Neural progenitor cell (in vitro differentiated cells): ENCODE measurements at places on chromosomes 12 and 14.

GRCh38 chr12:113302466-113302865, 32.4 kb downstream of the SLC8B1 start:
- no peak for DNase-seq

DNA sequence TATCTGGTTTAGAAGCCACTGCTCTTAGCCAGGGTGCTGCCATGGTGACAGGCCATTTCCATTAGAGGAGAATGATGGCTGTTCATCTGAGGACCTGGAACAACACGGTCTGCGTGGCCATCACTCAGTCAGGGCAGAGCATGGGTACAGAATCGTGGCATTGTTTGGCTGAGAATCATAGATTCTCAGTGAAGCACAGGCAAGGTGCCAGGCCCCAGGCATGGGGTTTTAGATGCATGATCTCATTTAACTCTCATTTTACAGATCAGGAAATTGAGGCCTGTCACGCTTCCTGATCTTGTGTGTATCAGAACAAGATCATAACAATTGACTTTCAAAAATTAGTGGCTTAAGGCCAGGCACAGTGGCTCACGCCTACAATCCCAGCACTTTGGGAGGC, 26.8 kb upstream of the IRF2BPL start:
- no peak for DNase-seq

GRCh38 chr14:93975791-93976476, 436 bp downstream of the ASB2 start:
- DNase-seq: no peak

DNA sequence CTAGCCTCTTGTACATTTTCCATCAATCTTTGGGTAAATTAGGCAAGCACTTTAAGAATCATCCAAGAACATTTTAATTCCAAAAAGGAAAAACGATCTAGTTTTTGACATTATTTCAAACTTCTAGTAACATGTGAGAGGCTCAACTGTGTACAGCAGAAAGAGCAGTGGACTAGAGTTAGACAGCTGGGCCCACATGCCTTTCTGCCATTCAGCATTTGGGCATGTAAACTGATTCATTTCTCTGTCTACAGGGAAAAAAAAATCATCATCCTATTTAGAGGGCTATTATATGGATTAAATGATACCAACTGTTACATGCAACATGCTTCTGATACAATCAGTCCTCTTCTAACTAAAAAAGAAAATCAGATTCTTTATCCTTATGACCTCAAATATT, 17.7 kb downstream of the ATP2B1 start:
- DNase-seq: no peak

DNA sequence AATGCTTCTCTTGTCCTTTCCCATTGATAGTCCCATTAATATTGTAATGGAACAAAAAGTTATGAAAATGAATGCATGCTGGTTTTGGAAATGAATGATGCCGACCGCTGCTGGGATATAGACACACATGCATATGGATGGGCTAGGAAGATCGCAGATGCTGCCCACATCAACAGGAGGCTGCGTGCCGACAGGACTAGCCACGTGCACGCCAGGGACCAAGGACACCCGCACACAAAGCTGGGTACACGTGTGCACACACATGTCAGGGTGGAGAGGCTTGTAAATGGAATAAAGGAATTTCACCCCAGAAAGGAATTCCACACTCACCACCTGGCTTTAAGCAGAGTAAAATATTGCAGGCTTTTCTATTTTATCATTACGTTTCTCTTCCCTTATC, 153.8 kb upstream of the VASH1 start:
- no peak for DNase-seq

GRCh38 chr14:39023939-39024871, 78.8 kb downstream of the SEC23A start:
- DNase-seq: no peak

GRCh38 chr12:51893786-51894185, 5.9 kb downstream of the ANKRD33 start:
- no peak for DNase-seq

DNA sequence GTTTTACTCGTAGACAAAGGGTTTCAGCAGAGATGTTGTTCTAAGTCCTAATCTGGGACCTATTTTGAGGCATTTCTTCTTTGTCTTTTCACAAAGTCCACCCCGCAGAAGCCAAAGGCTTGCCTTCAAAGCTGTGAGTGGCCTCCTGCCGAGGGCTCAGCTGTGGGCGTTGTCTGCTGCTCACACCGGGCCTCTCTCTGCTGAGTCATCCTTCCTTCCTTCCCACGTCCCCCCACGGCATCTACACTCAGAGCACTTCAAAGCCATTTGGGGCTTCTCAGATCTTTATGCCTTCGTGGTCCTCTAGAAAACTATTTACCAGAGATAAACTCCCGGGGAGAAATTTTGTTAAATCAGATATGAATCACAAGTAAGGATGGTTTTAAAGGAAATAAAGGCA, 115.9 kb upstream of the TMPO start:
- peak; percentile 59 for DNase-seq

GRCh38 chr14:104795781-104796686, 486 bp upstream of the AKT1 start:
- DNase-seq: no peak

DNA sequence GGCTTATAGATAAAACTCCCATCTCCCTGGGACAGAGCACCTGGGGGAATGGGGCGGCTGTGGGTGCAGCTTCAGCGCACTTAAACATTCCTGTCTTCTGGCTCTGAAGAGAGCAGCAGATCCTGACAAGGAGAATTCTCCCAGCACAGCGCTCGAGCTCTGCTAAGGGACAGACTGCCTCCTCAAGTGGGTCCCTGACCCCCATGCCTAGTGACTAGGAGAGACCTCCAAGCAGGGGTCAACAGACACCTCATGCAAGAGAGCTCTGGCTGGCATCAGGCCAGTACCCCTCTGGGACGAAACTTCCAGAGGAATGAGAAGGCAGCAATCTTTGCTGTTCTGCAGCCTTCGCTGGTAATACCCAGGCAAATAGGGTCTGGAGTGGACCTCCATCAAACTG, 28.1 kb upstream of the CD163L1 start:
- no peak for DNase-seq

DNA sequence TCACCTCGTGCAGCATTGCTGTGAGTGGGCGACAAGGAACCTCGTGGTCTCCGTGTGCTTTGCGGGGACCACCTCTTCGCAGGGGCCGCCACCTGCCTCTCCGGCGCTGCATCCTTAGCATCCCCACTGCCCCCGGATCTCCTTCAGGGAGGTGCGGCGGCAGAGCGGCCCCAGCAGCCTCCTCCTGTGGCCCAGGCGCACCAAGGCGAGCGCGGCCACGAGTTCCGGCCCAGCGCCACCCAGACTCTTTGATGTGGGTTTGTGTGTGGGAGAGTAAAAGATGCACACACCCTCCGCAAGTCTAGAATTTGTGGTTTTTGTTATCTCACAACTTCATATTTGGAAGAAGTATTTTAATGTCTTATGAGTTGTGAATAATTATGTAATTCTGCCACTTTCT, 118.8 kb upstream of the DIO3 start:
- DNase-seq: no peak

GRCh38 chr14:55317542-55318306, 46.5 kb downstream of the FBXO34 start:
- no peak for DNase-seq

DNA sequence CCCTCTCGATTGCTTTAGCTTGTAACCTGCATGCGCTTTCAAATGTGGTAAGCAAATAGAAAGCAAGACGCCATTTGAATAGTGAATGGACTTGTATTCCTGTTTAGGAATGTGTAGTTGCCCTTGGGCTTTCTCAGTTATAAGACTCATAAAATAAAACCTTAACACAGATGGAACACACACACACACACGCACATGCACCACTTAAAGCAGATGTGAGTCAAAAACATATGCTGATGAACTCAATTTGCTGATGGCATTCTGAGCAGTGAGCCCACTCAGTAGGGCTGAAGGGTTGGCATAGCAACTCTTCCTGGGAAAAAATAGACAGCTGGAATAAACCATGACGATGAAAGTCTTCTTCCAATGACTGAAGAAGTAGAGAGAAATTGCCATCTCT, 360.5 kb downstream of the APAF1 start:
- no peak for DNase-seq

DNA sequence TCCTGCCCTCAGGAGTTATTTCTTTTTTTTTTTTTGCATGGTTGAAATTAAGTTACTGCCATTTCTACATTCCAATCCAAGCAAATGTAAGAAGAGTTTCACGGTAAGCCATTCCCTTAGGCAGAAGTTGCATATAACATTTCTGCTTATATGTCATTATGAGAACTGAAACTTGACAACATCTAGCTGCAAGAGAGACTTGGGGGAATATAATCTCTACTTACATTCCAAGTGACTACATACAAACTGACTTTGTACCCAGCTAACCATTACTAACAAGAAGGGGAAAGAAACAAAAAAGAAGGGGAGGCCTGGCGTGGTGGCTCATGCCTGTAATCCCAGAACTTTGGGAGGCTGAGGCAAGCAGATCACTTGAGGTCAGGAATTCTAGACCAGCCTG, 7.3 kb upstream of the RESF1 start:
- DNase-seq: no peak

- DNase-seq: no peak
Measured at GRCh38 chr12:100075598-100075997, 67.1 kb downstream of the BLTP3B start.

- no peak for DNase-seq
Measured at GRCh38 chr12:9829982-9830381, 2.7 kb downstream of the KLRF1 start.

- DNase-seq: peak; percentile 25
Measured at GRCh38 chr14:34184126-34184525, 233.3 kb upstream of the EGLN3 start.

- DNase-seq: peak; percentile 36
Measured at GRCh38 chr12:72872238-72872887, 600.2 kb downstream of the TRHDE start.

DNA sequence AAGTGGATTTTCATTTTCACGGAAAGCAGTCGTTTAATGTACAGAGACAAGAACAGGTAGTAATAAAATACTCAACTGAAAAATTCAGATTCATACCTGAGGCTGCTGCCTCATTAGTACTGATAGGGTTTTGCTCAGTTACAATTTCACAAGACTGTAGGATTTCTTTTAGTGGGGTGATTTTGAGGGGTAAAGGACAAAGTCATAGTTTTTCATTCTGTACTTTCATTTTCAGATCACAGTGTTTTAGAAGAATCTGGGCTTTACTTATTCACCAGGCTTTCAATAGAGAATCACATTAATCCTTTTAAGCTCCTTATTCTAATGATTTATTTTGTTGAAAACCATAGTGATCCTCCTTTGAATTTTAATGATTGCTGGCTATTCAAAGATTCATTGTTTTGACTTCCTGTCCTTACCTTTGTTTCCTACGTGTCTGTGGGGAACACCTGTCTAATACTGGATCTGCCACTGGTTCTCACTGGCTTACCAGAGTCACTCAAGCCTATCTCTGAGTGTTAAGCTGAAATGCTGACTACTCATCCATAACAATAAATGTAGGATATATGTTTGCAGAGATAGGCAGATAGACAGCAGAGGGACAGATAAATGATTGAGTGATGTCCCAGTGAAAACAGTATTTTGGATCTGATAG, 243.8 kb upstream of the NPAS3 start:
- no peak for DNase-seq

DNA sequence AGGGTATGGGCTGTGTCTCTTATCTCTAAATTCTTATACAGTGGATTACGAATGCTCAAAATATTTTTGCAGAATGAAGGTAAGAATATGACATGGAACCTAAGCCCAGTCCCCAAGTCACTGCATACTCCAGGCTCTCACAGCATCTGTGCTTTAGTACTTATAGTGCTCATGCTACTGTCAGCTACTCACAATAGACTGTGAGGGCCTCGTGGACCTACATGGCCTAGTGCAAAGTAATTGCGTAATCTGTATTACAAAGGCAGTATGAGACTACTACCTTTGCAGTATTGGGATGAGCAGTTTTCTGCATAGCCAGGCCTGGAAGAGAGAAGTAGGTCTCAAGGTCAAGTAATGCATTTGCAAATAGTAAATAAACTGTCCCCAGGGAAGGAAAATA, 27.9 kb downstream of the VWF start:
- DNase-seq: no peak

GRCh38 chr12:13149411-13149810, 45.9 kb upstream of the GSG1 start:
- no peak for DNase-seq

GRCh38 chr14:33556382-33557121, 394.3 kb downstream of the EGLN3 start:
- no peak for DNase-seq

GRCh38 chr12:80264891-80265290, 165.6 kb downstream of the OTOGL start:
- no peak for DNase-seq

DNA sequence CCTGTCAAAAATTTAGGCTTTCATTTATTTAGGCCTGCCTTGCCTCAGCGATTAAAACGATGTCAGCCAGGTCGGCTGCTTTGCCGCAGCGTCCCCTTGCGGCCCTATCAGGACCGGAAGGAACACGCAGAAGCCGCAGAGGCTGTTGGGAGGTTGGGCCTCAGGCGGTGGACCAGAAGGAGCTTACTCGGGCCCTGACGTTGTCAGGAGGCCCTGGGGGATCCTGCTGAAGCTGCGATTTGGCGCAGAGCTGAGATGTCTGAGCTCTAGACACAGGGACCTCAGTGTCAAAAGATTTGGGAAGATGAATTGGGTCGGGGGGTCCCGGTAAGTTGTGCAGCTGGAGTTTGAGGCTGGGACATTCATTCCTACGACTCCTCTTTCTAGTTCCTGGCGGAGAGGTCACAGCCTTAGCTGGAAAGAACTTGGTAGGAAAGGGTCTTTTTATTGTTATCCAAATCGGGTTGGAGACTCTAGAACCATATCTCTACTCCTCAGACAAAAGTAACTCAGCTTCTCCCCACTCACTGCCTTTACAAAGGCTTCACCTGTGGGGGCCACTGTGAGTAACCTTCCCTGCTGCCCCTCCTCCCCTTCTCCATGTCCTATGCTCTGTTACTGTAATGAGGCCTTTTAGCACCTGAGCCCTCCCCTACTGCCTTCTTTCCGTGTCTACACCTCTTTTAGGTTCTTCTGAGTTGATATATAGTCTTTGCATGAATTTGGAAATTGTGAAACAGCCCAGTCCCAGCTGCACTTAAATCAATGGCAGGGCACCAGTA, 6.6 kb upstream of the ABCD2 start:
- peak; percentile 9 for DNase-seq

DNA sequence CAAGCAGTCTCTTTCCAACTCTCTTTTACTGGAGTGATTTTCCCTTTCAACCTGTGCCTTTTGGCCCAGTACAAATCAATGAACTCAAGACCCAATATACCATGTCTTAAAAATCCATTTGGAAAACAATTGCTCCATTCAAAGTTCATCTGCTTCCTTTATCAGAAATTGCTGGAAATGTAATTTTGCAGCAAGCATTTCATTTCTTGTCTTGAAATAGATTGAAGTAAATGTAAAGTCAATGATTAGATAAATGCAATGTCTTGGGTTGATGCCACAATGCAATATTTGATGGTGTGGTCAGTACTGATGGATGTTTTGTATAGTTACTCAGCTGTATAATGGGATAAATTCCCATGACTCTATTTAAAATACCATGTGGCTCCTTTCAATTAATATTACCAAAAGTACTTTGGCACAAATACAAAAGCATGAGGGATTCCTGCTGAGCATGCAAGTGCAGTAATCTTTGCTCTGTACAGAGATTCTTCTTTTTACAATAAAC, 707.7 kb upstream of the NOVA1 start:
- no peak for DNase-seq
